CD4-positive, alpha-beta T cell treated with Interleukin-17A for 4 hours (primary cell): ENCODE measurements at places on chromosomes 2 and 18.
A peak's percentile ranks its signal among the peaks of the same experiment; 100 is the strongest.

DNA sequence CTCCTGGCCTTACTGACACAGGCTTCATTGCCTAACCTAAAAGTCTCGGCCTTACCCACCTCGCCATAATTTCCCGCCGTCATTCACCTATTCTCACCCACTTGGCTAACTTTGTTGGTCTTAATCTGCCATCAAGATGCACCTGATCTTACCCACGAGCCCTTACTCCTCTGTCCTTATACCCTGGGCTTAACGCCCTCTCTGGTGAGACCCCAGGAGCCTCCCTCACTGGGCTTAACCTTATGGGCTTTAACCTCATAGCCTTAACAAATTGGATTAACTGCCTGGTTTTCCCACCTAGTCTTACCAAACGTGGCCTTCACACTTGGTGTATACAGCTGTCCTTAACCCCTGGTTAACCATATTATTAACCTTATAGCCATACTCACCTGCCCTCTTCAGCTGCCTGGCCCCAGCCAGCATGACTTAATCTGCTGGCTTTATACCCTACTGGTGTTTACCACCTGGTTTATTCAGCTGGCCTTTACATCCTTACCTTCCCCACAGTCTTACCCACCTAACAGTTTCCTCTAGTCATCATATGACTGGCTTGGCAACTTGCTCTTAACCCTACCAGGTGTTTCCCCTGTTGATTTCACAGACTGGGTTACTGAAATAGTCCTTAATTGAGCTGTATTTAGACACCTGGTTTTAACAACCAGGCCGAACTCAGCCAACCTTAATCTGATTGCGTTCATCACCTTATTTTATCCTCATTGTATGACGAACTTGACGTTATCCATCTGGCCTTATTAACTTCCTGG, 132.0 kb upstream of the ZSWIM2 start:
- no peak for DNase-seq

GRCh38 chr18:9708434-9709303, 568 bp downstream of the RAB31 start:
- no peak for DNase-seq

GRCh38 chr2:119267604-119268003, 44.0 kb downstream of the STEAP3 start:
- no peak for DNase-seq

DNA sequence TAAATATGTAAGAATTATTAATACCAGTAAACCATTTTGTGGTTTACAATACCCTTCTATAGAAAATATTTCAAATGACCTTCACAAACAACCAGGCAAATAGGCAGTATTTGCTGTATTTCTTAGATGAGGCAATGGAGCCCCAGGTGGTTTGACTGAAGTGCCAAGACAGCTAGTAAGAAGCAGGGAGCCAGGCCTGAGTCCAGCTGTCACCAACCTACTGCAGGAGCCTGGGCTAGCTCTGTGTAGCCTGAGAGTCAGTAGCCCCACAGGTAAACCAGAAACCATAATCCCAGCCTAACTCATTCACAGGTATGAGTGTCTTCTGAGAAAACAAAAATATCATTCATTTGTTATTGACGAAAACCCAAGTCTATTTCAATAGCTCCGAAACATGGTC, 45.6 kb downstream of the TRIB2 start:
- no peak for DNase-seq

DNA sequence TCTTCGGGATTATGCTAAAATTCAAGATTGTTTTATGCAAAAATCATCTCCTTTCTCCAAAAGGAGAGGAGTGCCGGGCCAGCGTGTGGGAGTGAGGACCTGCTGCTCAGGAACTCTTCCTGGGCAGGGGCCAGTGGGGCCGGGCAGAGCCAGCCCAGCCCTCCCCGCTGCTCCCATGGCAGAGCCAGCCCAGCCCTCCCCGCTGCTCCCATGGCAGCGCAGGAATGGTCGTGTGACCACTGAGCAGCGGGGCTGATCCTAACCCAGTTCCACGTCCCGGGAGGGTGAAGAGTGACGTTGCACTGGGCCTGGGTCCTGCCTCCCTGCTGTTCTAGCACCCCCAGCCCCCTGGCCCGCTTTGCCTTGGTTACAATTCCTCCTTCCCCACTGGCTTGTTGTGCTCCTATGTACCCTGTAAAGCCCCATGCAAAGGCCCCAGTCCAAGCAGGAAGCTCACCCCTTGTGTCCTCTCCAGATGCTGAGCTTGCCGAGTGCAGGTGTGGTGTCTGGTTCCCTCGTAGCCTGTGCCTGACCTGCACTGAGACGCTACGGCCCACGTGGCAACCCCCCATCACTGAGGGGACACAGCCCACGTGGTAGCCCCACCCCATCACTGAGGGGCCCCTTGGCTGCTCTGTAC, 11.4 kb upstream of the NEU4 start:
- no peak for DNase-seq

GRCh38 chr2:170967553-170967952, 38.5 kb downstream of the GORASP2 start:
- DNase-seq = no peak

GRCh38 chr2:208467564-208467963, 61.0 kb downstream of the PTH2R start:
- DNase-seq = no peak

DNA sequence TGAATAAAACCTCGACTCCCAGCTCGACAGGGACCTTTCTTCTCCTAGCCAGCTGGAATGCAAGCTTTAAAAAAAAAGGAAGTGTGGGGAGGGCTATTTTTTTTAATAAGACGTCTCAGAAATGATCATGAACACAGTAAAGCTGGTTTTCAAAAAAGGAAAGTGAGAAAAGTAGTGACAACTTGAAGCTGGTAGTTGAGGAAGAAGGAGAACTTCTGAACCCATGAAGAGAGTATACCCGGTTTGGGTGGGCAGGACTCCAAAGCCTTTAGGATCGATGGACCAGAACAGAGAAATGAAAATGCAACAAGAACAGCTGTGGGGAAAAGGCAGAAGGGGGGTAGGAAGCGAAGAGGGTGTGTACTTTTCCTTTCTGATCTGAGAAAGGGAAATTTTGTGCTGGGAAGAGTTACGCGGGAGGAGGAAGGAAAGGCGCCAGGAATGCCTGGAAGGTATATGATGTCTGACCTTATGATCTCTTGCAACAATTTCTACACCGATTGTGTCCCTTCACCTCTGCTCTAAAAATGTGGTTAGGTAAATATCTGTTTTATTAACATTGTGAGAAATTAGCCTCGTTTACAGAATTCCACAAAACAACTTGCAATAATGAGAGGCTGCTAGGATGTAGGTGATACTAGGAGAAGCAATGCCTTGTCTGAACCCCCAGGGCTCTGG, 22.6 kb upstream of the CYP1B1 start:
- DNase-seq = no peak

DNA sequence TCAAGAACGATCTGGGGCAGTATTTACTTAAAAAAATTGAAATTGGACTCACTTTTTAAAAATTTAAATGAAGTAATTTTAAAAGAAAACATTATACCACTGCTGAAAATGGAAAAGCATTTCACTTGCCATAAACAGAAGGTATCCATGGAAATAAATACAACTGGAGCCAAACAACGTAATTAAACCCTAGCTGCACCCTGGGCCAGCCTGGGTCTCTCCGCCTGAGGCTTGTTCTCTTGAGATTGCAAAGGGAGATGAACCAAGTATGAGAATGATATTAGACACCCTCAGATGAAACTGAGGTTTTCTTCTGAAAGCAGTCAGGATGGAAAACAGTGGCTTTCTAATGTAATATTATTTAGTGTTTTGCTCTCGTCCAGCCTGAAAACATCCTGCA, 264.4 kb downstream of the KCNE4 start:
- no peak for DNase-seq

DNA sequence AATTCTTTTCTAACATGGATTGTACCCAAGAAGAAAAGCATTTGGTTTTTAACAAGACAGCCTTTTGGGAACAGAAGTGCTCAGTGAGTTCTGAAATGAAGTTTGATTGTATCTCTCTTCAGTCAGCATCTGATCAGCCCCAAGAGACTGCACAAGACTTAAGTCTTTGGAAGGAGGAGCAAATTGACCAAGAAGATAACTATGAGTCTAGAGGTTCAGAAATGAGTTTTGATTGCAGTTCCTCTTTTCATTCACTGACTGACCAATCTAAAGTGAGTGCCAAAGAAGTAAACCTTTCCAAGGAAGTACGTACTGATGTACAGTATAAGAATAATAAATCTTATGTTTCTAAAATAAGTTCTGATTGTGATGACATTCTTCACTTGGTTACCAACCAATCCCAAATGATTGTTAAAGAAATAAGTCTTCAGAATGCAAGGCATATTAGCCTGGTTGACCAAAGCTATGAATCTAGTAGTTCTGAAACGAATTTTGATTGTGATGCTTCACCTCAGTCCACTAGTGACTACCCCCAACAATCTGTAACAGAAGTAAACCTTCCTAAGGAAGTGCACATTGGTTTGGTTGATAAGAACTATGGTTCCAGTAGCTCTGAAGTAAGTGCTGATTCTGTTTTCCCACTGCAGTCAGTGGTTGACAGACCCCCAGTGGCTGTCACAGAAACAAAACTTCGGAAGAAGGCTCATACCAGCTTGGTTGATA, 31.2 kb downstream of the ZDBF2 start:
- no peak for DNase-seq

- no peak for DNase-seq
Observed at GRCh38 chr2:155944218-155944617, 388.3 kb downstream of the NR4A2 start.

DNA sequence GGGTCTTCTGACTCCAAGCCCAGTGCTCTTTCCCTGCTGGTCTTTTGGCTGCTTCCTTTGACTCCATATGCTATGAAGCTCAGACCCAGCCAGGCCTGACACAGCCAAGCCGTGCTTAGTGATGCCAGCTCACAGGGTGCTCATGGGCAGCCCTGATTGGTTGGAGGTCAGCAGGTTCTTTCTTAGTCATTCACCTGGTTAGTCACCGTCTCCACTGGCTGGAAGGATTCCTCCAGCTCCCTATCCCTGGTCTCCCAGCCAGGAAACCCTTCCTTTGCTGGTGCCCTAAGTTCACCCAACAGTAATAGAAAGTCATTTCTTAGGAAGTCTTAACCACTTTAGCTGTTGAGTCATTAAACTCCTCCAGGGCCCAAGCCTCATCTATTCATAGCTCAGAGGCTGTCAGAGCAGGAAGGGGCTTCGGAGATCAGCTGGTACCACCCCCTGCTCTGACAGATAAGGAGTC, 3.9 kb downstream of the KCNK3 start:
- DNase-seq = no peak

GRCh38 chr2:122300758-122301157, 545.3 kb downstream of the TSN start:
- no peak for DNase-seq

DNA sequence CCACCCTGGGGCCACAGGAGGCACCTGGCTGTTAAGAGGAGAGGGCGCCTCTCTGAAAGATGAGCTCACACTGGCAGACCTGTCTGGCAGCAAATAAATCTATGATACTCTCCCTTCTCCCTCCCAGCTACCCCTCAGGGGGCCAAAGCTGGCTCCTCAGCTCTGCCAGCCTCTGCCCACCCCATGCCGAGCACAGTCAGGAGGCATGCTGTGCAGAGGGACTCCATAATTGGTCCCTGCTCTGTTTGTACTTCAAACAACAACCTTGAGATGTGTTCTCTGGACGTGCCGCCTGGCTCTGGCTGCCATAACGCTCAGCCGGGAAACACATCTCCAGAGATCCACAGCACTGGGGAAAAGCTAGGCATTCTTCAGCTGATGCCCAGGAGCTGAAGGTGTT, 126.7 kb downstream of the GALNT14 start:
- no peak for DNase-seq

- no peak for DNase-seq
Observed at GRCh38 chr18:30211112-30211511, 831.4 kb downstream of the DSC3 start.

- no peak for DNase-seq
Observed at GRCh38 chr18:55136258-55136657, 177.0 kb upstream of the CCDC68 start.

- DNase-seq = no peak
Observed at GRCh38 chr2:186910996-186911395, 62.0 kb upstream of the ZSWIM2 start.

DNA sequence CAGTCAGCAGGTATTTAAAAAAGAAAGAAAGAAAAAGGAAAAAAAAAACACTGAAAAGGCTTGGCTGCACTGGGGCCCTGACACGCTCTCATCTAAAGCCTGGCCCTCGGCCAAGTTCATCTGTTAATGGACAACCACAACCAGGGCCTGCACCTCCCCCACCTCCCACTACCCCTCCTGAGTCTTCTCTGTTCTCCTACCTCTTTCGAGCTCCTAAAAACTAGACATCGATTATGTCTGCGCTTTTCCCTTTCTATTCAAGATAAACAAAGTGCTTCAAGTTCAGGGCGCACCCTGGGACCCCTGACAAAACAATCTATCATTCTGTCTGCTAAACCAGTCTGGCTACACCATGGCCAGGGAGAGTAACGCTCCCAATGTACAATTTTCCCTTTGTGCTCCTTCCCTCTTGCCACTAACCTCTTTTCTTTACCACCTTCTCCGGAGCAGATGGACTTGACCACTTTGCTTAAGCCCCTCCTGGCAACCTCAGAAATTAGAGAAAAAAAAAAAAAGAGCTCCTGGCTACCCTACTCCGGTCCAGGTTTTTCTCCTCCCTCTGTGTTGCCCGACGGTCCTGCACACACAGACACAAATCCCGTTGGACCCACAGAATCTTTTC, 22.7 kb downstream of the BCL11A start:
- DNase-seq = peak; percentile 16

DNA sequence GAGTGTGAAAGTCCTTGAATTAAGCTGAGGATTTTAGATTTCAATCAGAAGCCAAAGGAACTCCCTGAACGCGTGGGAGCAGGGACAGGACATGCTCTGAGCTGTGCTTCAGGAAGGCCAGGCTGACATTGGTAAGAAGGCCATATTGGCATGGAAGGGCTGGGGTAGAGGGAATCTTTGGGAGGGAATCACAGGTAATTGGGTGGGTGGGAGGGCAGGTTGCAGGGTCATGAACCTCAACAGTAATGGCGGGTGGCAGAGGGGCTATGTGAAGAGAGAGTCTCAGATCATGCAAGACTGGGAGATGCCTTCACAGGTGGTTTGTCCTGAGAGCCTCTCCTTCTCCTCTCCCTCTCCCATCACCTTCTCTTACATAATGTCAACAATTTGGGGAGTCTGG, 18.6 kb upstream of the CELF4 start:
- no peak for DNase-seq

DNA sequence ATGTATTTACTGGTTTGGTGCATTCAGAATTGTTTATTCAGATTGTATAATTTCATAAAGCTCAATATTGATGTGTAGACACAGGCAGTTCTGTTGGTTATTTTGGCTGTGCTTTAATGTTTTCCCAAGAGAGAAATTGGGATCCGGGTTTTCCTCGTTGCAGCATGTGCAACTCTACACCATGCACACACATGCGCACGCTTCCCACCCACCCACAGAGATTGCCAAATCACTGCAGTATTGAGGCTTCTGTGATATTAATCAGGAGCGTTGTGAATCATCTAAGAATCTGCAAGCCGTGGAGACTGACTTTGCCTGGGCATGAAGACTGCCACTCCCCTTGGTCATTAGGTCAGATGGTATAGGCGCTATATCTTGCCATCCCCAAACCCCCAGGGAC, 571.5 kb downstream of the SLC4A3 start:
- DNase-seq = no peak

- DNase-seq = no peak
Observed at GRCh38 chr2:71725836-71726235, 272.5 kb downstream of the DYSF start.

- no peak for DNase-seq
Observed at GRCh38 chr18:78244779-78245178, 734.8 kb upstream of the SALL3 start.

- DNase-seq = peak; percentile 75
Observed at GRCh38 chr2:263774-264492, at the start of gene SH3YL1. TSS of gene SH3YL1 (minus strand) at chr2:264032. CDS start at chr2:263984, 48 bp downstream.
